Vagina (tissue), 2 donors: ENCODE measurements at places on chromosomes 3 and 15. TPM values are rescaled to one million over a fixed set of nuclear protein-coding genes. Genes with fewer than 3 reads are reported as not detected.

LRTM1 gene
- total RNA-seq = not detected

CFAP100 gene
- total RNA-seq = not detected

GRCh38 chr15:51793521-51794305 is 35.7 kb upstream of the TMOD3 start:
- DNase-seq = no peak

DNA sequence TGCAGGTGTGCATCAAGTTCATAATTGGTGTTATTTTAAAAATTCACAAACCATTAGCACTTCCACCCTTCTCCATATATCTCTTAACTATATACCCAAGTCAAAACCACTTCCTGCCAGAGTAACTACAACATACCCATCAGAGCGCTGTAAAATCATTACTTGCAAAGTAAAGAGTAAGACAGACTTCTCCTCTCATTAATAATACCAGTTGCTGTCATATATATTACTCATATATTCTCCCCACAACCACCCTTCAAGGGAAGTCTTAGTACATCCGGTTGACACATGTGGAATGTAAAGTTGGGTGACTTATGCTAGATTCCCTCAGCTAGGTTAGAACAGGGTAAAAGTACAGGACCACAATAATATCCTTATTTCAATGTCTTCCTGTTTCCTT is 5.6 kb downstream of the TERC start:
- DNase-seq = no peak

DNA sequence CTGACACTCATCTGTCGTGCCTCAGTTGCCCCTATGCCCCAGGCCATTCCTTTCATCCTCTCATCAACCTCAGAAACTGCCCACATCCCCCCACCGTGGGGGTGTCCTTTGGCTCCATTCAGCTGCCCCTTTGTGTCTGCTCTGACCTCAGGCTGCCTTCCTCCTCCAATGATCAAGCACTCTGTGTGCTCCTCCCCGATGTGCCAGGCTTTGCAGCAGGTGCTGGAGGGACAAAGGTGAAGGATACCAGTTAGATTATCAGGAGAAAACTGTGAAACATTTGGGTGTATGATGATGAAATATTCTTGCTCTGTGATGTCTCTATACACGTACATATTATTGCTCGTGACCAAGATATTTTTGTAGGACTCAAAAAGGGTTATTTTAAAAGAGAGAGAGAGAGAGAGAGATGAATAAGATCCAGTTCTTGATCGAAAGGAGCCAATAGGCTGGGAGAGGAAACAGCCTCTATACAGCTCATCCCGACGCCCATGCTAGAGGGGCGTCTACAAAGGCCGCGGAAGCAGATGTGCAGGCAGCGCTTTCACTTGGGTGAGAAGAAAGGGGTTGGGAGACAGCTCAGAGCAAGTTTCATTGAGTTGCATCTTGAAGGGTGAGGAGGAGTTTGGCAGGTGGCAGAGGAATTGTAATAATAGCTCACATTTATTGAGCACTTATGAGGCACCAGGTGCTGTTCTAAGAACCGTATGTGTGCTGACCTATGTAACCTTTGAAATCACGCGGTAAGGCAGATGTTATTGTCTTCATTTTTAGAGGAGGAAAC is 28.3 kb upstream of the ADCY5 start:
- DNase-seq = no peak
